DMS79 (cell line): ENCODE measurements at places on chromosomes 1 and 21.
A peak's percentile ranks its signal among the peaks of the same experiment; 100 is the strongest.

- DNase-seq: no peak
Observed at GRCh38 chr1:2418791-2419320, 6.5 kb upstream of the PEX10 start.

GRCh38 chr1:115538579-115538978 is 103.2 kb upstream of the VANGL1 start:
- no peak for DNase-seq

GRCh38 chr1:168811176-168811575 is 82.2 kb upstream of the DPT start:
- DNase-seq: no peak

DNA sequence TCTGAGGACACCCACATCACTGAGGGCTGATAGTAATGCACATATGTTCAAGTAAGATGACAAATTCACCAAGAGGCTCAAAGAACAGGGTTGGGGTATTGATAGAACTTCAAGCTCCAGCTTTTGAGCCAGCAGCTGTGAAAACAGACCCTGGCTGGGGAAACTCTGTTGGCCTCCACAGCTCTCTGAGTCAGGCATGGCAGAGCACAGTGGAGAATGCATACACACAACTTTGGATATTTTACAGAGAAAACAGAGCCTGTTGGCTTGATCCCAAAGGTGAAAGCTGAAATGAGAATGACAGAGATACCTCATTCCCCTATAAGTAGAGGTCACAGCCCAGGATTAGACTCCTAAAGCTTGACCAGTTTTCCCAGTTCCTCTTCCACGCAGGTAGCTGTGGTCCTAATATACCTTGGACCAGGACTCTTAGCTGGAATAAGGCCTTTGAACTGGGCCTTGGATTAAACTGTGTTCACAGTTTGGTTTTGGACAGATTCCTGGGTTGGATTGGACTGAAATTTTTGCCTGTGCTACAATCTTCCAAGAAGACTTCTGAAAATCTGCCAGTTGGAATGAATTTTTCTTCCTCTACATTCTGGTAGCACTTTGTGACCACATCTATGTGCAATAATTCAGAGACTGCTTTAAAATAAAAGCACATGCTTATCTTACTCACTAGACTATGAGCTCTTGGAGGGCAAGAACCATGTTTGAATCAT is 101.6 kb upstream of the HMGB4 start:
- DNase-seq: no peak

- no peak for DNase-seq
Observed at GRCh38 chr1:167408355-167408754, 110.0 kb downstream of the CD247 start.

GRCh38 chr21:33937931-33938339 is 22.3 kb upstream of the ATP5PO start:
- DNase-seq: no peak

DNA sequence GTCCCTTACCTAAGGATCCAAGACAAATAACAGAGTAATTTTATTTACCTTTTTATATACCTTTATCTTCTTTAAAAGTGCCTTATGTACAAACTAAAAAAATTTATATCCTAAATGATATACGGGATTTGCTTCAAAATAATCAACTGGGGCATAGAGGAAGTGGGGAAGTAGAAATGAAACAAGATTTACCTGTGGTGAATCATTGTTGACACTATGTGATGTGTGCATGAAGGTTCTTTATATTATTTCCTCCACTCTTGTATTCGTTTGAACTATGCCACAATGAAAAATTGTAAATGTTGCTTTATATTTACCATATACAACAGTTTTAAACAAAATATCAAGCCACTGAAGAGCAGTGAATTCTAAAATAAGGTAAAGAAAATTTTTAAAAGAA is 13.0 kb downstream of the RGS7 start:
- DNase-seq: no peak

DNA sequence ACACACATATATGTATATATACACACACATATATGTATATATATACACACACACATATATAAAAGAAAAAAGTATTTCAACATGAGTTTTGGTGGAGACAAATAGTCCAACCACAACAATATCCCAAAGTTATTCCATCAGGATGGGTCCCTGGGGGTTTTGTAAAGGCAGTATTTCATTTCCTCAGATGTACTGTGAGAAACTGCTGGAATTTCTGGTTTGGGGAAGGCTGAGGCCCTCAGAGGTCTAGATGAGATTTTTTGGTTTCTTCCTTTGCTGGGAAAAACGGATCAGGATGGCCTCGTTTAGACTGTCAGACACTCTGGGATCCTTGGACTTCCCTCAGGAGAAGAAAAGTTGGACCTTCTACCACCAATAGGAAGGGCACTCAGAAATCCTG is 36.5 kb upstream of the TENT5B start:
- no peak for DNase-seq

GRCh38 chr21:38805328-38806152 is at the start of gene ETS2:
Gene ETS2, plus strand, starts transcription at chr21:38805929. Its CDS starts 4,106 bp downstream, at chr21:38810035.
- peak; percentile 39 for DNase-seq

- no peak for DNase-seq
Observed at GRCh38 chr1:14338509-14338908, 260.0 kb upstream of the KAZN start.

DNA sequence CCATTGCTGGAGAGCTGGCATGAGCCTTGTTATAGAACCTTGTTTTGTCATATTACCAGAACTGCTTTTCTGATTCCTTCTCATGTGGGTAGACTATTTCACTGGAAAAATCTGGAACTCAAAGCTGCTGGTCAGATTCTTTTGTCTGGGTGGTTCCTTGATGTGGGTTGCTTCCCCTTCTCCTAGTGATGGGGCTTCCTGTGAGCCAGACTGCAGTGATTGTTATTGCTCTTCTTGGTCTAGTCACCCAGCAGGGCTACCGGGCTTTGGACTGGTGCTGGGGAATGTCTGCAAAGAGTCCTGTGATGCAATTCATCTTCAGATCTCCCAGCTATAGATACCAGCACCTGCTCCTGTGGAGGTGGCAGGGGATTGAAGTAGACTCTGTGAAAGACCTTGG is 59.4 kb downstream of the GPR137B start:
- DNase-seq: no peak

GRCh38 chr1:62234688-62235087 is 40.0 kb downstream of the L1TD1 start:
- no peak for DNase-seq

DNA sequence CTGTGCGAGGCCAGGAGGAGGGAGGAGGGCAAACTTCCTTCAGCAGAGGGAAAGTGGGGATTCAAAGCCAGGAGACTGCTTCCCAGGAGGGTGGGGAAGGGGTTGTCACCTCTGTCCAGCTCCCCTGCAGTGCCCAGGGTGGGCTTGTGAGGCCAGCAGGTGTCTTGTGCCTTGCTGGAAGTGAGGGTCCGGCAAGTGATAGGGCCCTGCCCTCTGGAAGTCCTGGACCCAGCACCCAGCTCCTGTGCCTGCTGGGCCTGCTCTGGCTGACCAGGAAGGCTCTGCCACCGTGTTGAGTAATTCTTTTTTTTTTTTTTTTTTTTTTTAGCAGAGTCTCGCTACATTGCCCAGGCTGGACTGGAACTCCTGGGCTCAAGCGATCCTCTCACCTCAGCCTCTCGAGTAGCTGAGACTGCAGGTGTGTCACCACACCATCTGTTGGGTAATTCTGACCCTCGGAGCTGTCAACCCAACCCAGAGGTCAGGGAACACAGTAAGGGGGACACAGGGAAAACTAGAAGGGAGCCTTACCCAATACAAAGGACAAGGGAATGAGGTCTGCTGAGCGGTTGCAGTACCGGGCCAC is 1.0 kb downstream of the BEST4 start:
- no peak for DNase-seq

DNA sequence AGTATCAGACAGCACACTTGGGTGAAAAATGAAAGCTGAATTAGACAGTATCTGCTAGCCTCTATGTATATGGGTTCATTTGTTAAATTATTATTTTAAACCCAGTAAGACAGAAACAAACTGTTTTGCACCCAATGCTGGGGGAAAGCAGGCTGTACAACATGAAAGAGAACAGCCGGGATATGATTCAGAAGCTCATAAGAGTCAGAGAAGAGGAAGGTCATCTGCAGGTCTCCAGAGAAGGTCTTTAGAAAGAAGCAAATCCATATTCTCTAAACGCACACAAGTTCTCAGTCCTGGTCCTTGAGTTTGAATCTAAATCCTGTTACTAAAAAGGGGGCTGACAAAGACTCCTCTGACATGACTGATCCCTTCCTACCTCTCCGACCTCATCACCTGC is 155.1 kb downstream of the SIPA1L2 start:
- no peak for DNase-seq

- peak; percentile 21 for DNase-seq
Observed at GRCh38 chr1:37794372-37795339, 1.0 kb downstream of the MANEAL start.

- no peak for DNase-seq
Observed at GRCh38 chr1:194495434-194495833, 1309.0 kb upstream of the B3GALT2 start.

DNA sequence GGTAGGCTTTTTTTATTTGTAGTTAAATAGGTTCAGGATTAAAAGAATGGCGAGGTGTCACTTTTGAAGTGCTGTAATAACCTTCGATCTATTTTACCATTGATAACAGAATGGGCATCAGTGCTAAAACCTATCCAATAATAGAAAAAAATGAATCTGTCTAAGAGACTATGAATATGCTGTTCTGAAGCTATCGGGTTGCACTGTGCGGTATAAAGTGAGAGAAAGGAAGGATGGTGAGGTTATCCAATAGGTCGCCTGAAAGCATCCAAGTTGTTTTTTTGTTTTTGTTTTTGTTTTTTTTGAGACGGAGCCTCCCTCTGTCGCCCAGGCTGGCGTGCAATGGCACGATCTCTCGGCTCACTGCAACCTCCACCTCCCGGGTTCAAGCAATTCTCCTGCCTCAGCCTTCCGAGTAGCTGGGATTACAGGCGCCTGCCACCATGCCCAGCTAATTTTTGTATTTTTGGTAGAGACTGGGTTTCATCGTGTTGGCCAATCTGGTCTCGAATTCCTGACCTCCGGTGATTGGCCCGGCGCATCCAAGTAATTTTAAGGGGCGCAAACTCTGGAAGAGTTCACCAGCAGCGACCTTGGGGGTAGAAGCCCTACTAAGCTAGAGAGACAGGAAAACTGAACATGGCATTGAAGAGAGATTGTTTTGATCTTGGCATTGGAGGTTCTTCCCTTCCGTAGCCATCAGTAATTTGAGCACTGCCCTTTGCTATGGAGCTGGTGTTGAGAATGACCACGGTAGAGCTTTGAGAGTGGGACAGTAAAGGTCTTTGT is 8.7 kb upstream of the MDM4 start:
- peak; percentile 26 for DNase-seq

DNA sequence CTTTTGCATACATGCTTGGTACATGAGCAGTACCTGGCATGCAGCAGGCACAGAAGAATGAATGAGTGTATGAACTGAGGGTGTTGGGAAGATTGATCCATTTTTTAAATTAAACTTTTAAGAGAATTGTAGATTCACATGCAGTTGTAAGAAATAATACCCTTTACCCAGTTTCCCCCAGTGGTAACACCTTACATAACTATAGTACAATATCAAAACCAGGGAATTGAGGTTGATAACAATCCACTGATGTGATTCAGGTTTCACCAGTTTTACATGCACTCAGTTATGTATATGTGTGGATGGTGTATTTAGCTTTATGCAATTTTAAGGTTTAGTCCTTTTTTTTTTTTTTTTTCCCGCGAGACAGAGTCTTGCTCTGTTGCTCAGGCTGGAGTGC is 20.5 kb downstream of the TRABD2B start:
- DNase-seq: no peak

DNA sequence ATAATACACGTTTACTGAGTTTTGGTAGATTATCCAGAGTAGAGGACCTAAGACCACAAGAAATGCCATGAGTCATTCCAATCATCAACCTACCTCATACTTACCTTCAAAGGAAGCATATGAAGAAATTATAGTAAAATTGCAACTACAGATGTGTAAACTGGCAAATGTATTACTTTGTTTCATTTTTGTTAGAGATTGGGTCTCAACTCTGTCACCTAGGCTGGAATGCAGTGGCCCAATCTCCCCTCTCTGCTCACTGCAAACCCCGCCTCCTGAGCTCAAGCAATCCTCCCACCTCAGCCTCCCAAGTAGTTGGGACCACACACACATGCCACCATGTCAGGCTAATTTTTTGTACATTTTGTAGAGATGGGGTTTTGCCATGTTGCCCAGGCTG is 5.2 kb downstream of the TMCO1 start:
- no peak for DNase-seq

- DNase-seq: no peak
Observed at GRCh38 chr1:22922640-22923039, 50.0 kb downstream of the LACTBL1 start.

- DNase-seq: no peak
Observed at GRCh38 chr21:45952974-45953373, 28.6 kb upstream of the COL6A1 start.

DNA sequence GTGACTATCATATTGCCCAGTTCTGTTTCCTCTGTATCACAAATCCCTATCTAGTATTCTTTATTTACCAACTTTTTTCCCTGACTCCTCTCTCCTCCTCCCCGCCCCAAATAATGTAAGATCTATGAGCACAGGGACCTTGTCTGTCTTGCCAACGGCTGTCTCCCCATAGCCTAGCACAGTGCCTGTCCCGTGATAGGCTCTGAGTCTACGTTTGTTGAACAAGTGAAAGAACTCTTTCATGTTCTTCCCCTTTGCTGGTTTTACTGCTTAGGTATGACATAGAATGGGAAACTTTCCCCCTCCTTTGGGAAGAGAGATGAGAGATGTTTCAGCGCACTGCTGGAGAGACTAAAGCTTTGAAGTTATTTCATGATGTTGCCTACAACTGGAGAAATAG is 367.0 kb downstream of the PRDM2 start:
- no peak for DNase-seq

DNA sequence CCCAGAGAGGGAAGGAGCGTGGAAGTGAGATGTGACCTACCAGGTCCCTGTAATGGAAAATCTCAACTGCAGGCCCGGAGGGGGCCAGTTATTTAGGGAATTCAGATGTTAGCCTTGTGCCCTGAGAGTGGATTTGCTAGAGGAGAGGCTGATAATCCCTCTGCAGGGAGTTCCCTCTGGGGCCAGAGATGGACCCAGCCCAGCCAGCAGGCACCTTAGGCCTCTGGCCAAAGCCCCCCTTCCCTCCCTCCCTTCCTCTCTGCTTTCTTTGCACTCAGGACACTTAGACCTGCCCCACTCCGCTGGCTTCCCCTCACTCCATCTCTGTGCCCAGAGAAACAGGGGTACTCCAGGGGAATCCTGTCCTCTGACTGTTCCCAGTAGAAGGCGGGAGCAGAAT is 1.5 kb upstream of the ATP1A2 start:
- no peak for DNase-seq

GRCh38 chr1:209527372-209527771 is 56.1 kb upstream of the CAMK1G start:
- DNase-seq: no peak

GRCh38 chr1:205283270-205284147 is 38.0 kb downstream of the NUAK2 start:
- no peak for DNase-seq

GRCh38 chr1:116545359-116545705 is 25.5 kb downstream of the CD58 start:
- no peak for DNase-seq

GRCh38 chr1:6508816-6509189 is 17.3 kb upstream of the PLEKHG5 start:
- DNase-seq: no peak

GRCh38 chr1:50420689-50421365 is 2.4 kb downstream of the DMRTA2 start:
- DNase-seq: no peak
